Cerebellar nuclear complex (tissue), 1 donor: ENCODE measurements at places on chromosomes 7 and 10.

GRCh38 chr10:110404825-110405224 is 92.9 kb upstream of the DUSP5 start:
- peak; percentile 77 for DNase-seq

DNA sequence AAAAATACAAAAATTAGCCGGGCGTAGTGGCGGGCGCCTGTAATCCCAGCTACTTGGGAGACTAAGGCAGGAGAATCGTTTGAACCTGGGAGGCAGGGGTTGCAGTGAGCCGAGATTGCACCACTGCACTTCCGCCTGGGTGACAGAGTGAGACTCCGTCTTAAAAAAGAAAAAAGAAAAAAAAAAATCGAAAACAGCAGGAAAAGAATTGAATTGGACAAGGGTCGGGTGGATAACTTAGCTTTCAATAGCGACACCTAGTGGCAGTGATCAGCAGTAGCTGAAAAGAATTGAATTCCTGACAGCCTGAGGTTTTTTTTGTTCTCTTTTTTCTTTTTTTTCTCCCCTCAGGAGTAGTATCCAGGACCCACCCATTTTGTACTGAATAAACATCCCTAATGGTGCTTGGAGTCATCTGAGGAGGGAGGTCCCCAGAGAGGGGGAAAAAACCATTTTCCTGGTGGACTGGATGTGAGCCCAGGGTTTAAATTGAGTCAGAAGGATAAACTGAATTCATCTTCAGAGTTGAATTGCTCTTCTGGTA is 55.1 kb downstream of the CYCS start:
- no peak for DNase-seq

- no peak for DNase-seq
Observed at GRCh38 chr7:141915565-141915964, 634 bp upstream of the OR9A4 start.

GRCh38 chr7:137878333-137878961 is 31.7 kb upstream of the DGKI start:
- DNase-seq, result no peak

DNA sequence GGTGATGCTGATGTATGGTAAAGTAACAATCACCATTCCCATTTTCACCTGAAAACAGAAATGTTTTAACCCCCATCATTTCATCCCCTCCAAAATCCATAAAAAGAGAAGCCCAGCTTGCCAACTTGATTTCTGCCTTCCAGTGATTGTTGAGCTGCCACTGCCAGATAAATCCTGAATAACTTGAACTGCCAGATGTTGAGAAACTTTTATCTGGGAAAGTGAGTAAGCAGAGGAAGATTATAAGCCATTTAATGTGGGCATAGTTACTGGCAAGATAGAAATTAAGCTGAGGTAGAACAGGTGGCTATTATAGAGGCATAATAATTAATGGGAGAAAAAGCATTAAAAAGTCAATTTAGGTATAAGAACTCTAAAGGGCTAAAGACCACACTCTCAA is 534.1 kb downstream of the ANKRD7 start:
- DNase-seq, result no peak

DNA sequence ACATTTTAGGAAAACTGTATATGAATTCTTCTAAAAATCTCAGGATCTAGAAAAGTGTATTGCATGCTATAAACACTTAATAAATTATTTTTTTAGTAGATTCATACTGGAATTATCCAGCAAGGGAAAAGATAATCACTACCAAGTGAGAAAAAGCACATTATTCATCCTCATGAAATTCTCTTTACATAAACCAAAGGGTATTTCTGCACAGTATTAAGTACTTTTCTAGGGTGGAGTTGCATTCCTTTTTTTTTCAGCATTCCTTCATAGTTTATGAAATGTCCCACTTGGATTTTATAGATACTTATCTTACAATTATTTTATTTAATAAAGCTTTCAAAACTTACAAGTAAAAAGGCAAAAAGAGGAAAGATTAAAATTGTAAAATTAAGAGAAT is 403.3 kb downstream of the HGF start:
- no peak for DNase-seq

DNA sequence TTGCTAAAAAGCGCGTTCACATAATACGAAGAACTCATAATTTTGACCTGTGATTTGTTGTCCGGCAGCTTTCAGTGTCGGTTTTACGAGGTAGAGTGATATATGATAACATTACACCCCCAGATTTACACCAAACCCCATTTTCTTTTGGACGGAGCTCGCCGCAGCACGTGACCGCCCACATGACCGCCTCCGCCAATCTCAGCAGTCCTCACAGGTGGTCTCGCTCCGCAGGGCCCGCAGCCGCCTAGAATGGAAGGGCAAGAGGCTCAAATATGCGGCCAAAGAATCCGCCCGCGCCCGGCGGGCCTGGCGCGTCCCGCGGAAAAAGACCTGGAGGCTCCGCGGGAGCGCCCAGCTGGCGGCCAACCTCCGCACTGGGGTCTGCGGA is at the start of gene HOXA7:
Gene HOXA7 (minus strand): TSS at position 168 of the 391 bp plus-strand sequence. CDS start 130 bp downstream, at position 38.
- DNase-seq, result no peak

GRCh38 chr7:74202841-74203556 is 6.8 kb upstream of the LAT2 start:
- no peak for DNase-seq

DNA sequence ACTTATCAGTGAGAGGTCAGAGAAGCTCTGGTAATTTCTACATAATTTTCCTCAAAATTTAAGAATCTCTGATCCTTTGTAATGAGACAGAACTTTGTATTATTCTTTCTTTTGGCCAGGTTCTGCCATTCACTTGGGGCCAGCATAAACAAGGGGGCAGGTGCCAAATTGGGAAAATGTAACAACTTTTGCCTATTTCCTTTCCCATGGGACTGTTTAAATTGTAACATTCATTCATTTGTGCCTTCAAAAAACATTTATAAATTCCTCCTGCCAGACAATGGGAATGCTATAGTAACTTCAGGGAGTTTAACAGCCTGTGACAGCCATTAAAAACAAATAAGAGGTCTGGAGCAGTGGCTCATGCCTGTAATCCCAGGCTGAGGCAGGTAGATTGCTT is 12.4 kb downstream of the DYNC1I1 start:
- DNase-seq, result no peak

- DNase-seq, result no peak
Observed at GRCh38 chr7:120733143-120733542, 124.8 kb downstream of the TSPAN12 start.

DNA sequence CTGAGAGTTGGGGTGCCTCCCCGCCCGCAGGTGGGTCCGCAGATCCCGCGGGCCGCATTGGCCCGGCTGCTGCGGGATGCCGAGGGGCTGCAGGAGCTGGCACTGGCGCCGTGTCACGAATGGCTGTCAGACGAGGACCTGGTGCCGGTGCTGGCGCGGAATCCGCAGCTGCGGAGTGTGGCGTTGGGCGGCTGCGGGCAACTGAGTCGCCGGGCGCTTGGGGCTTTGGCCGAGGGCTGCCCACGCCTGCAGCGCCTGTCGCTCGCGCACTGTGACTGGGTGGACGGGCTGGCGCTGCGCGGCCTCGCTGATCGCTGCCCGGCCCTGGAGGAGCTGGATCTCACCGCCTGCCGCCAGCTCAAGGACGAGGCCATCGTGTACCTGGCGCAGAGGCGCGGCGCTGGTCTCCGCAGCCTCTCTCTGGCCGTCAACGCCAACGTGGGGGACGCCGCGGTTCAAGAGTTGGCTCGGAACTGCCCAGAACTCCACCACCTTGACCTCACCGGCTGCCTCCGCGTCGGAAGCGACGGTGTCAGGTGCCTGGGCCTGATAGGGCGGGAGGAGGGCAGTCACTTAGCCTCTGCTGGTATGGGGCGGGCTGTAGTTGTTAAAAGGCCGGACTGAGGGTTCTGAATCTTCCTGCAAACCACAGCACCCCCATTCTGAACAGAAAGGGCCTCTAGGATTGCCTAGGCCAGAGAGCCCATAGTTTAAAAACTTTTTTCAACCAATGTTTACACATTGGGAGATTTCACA is 1.3 kb downstream of the FBXL15 start:
- no peak for DNase-seq

DNA sequence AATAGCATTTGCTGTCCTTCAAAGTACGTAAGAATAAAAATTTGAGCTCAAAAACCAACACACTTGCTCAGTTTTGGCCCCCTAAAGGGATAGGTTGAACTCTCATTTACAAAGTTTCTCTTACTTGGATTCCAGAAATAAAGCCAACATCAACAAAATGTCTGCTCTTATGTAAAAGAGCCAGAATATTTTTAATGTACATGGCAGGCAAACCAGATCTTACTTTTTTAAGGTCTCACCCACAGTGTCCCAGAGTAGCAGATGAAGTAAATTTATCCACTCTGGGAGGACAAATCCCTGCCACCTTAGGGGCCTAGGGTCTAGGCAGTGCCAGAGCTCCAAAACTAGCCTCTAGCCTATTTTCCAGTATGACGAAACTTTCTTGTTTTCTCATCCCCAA is 159.6 kb downstream of the SKAP2 start:
- no peak for DNase-seq

- DNase-seq, result no peak
Observed at GRCh38 chr7:100678291-100678984, 4.9 kb downstream of the GNB2 start.

- DNase-seq, result no peak
Observed at GRCh38 chr7:44912775-44913347, 27.5 kb upstream of the PURB start.

- DNase-seq, result no peak
Observed at GRCh38 chr10:116761883-116762282, 19.5 kb upstream of the HSPA12A start.

DNA sequence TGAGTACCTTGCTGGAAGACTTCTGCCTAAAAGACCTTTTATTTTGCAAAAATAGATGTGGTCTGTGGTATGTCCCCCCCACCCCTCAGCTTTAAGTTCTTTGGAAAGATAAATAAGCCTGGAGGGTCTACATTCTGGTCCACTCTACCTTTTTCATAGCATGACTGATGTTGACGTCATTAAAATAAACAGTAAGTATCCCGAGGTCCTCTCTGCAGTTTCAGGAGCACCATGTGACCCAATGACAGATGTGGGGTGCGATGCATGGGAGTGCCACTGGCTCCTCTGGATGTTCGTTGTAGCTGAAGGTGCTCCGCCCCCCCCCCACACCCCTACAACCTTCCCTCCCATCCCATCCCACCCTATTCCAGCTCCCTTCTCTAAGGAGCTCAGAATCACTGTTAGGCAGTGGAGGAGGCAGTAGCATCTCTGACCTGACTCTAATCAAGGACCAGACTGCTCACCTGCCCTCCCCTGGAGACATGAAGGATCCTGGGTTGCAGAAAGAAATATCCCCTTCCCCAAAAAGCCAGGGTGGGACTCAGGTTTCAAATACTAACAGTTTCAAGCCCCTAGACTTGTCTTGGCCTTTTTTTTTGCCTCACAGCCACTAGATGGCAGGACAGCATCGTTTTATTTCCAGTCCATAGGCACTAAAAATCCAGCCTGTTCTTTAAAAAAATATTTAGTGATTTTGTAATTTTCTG is 25.1 kb downstream of the CASP7 start:
- no peak for DNase-seq

GRCh38 chr10:85222300-85222699 is 893.9 kb downstream of the CCSER2 start:
- DNase-seq, result no peak

DNA sequence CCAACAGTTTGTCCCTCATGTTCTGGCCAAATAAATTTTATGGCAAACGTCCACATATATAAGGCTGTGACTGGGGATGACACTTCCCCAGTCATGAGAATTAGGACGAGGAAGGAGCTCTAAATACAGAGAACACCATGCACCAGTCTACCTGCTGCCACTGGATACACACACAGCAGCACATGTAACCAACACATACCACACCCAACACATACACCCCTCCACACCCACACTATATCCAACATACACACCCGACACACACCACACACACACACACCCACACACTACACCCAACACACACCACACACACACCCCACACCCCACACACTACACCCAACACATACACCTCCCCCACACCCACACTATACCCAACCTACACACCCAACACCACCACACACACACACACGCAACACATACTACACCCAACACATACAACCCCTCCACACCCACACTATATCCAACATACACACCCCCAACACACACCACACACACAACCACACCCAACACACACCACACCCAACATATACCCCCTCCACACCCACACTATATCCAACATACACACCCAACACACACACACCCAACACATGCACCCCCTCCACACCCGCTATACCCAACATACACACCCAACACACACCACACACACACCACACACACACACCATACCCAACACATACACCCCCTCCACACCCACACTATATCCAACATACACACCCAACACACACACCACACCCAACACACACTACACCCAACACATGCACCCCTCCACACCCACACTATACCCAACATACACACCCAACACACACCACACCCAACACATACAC is 74.1 kb downstream of the HIPK2 start:
- DNase-seq, result no peak

- no peak for DNase-seq
Observed at GRCh38 chr7:40499718-40500117, 364.9 kb downstream of the SUGCT start.

DNA sequence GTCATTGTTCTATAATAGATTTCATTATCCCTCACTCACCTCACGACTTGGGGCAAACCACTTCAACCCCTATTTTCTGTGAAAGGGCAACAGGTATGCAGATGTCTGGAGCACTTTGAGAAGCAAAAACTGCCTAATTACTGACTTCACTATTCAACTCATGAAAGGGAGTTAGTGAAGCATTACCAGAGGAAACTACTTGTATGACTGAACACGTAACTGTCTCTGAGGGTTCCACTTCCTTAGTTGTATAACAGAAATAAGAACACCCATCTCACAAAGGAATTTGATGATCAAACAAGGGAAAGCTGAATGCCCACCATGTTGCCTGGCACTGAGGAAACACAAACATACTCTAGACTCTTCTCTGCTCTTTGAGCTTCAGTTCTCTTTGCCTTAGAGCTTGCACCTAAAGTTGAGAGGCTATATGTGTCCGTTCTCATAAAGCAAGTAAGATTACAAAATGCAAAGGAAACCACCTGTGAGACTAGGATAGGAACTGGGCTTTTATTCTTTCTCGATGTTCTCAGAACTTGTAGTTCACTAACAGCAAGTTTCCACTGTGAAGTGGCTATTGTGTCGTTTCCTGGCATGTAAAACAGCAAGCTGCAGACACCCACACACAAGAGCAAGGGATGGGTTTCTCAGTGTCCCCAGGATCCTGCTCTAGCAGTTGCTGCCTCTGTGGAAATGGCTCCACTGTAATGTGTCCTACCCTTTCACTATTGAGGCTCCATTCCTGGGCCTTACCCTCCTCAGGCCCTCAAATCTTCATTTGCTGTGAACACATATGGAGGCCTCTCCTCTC is 2.6 kb downstream of the TMEM243 start:
- no peak for DNase-seq

DNA sequence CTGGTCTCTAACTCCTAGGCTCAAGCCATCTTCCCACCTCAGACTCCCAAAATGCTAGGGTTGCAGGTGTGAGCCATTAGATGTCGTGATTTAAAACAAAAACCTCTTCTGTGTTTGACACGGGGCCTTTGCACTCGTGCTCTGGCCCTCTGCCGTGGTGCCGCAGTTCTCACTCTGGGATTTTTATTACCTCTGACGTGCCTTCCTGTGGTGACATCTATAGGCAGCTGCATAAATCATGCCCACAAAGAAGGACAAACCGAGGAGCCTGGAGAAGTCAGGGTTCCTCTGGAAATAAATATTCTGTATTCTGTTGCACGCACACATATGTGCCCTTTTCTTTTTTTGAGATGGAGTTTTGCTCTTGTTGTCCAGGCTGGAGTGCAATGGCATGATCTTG is 25.9 kb upstream of the OCM start:
- DNase-seq, result no peak

- no peak for DNase-seq
Observed at GRCh38 chr7:24455813-24456525, 117.3 kb upstream of the PALS2 start.

- DNase-seq, result no peak
Observed at GRCh38 chr10:14123139-14123538, 207.6 kb downstream of the FRMD4A start.
